ENCODE measurements at places on chromosomes 2 and 18. TPM values are rescaled to one million over a fixed set of nuclear protein-coding genes. Genes with fewer than 3 reads are reported as not detected.

GRCh38 chr2:158459161-158460003 lies 2.6 kb downstream of the PKP4 start:
- no peak for DNase-seq

- no peak for DNase-seq
These were observed 171.9 kb downstream of the STK39 start for GRCh38 chr2:168075446-168075845.

Gene SPC25
- 0.60 TPM for total RNA-seq

- peak; percentile 22 for DNase-seq
These were observed 309.4 kb upstream of the EPAS1 start for GRCh38 chr2:45987856-45988255.

- no peak for DNase-seq
These were observed 83.9 kb downstream of the INHBB start for GRCh38 chr2:120429586-120430500.

DNA sequence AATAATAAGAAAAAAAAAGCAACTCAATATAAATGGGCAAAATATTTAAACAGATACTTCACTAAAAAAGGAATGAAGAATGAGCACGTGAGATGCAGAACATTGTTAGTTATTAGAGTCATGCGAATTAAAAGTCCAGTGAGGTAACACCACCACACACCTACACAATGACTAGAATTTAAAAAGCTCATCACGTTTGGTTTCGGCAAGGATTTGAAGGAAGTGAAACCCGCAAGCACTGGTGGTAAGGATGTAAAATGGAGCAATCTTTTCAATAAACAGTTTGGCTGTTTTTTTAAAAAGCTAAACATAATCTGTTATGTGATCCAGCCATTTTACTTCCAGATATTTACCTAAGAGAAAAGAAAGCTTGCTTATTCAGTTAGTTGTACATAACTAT lies 1181.6 kb upstream of the CELF4 start:
- no peak for DNase-seq

GRCh38 chr2:234496835-234497593 lies at the start of gene ARL4C:
ARL4C (minus strand) TSS chr2:234497081; CDS start chr2:234496586, 495 bp downstream.
- peak; percentile 76 for DNase-seq

DNA sequence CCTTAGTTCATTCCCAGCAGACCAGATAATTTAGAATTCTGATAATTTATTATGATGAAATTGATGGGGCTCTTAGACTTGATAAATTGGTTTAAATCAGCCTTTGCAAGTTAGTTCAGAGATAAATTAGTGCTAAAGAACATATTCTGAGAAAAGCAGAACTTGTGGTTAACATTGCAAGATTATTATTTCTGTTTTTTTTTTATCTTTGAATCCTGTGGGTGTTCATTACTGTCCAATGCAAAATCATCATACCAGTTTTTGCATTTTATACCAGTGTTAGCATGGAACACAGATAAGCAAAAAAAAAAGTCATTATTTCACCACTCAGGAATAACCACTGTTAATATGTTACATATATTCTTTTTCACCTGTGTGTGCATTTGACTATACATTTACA lies 9.1 kb downstream of the SEPTIN2 start:
- no peak for DNase-seq

Gene OR6B2
- total RNA-seq = not detected

GRCh38 chr2:28901202-28901601 lies 6.7 kb downstream of the WDR43 start:
- no peak for DNase-seq

DNA sequence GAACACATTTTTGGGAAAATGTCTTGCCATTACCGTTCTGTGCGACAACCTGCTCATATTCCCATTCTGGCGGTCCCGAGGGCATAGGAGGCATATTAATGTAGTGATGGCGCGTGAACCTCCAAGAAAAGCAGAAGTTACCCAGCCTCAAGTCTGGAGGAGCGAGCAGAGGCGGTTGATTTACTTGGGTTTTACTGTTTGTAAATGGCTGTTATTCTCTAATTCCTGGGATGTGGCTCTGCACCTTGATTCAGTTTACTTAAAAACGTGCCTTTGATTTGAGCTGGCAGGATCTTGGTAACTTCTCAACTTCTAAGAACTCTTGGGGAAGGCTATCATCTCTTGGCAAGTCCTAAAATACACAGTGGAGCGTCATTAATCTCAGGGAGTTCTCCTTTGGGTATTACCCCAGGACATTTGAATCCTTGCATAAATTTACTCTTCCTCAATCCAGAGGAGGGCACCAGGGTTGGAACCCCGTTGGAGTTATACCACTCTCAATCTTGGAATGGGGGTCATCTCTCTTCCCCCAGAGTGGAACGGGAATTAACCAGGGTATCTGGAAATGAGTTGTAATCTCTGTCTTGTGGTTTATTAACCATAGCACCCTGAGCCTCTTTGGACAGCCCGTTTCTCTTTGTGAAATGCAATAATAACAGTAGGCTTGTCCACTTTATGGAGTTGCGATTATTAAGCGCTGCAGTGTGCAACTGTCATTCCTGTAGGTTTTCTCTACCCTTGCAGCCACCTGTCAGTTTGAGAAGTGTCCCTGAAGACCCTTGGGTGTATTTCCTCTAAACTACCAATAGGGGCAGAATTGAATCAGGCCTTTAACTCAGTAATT lies 2.1 kb downstream of the HK2 start:
- DNase-seq = no peak

DNA sequence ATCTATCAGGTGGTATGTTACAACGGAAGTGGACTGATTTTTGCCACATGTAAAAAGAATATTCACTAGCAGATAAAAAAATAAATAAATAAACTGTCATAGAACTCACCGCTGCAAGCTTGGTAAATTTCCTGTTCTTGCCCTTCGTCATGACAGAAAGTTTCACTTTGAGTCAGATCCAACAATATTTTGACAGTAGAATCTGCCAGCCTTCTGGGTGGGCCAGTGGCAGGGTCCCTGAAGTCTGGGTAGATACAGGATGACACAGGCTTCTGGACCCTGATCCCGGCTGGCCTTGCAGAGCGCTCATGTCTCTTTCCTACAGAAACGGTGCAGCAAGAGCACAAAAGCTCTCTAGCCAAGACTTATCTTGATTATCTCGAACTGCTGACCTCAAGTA lies 97.8 kb upstream of the PMAIP1 start:
- no peak for DNase-seq

- DNase-seq = peak; percentile 23
These were observed 157.4 kb downstream of the GLI2 start for GRCh38 chr2:120892967-120893667.

DNA sequence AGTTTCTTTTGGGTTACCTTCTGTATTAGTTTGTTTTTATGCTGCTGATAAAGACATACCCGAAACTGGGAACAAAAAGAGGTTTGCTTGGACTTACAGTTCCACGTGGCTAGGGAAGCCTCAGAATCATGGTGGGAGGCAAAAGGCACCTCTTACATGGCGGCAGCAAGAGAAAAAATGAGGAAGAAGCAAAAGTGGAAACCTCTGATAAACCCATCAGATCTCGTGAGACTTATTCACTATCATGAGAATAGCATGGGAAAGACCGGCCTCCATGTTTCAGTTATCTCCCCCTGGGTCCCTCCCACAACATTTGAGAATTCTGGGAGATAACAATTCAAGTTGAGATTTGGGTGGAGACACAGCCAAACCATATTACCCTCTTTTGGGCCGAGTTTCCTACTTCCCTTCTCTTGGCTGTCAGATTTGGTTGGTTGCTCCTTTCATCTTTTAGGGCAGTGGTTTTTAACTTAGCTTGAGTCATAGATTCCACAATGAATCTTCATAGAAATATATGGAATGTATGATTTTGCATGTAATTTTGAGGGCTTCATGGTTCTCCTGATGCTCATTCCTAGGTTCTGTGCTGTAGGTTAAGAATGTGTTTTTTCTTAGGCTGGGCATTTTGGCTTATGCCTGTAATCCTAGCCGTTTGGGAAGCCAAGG lies 44.2 kb downstream of the CEP192 start:
- no peak for DNase-seq

DNA sequence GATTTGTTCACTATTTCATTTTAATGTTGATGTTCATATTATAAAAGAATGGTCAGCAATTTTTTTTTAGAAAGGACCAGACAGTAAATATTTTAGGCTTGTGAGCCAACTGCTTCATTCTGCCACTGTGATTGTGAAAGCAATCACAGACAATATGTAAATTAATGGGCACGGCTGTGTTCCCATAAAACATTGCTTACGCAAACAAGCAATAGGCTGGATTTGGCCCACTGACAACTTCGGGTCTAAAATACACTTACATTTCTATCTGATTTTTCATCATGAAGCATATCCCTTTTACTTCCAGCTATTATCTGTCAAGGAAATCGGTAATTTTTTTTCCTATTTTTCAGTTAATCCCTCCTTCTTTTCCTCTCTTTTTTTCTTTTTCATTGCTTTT lies 182.2 kb upstream of the CDH2 start:
- DNase-seq = no peak

- DNase-seq = no peak
These were observed 304.8 kb downstream of the LRATD1 start for GRCh38 chr2:14937336-14937735.

DNA sequence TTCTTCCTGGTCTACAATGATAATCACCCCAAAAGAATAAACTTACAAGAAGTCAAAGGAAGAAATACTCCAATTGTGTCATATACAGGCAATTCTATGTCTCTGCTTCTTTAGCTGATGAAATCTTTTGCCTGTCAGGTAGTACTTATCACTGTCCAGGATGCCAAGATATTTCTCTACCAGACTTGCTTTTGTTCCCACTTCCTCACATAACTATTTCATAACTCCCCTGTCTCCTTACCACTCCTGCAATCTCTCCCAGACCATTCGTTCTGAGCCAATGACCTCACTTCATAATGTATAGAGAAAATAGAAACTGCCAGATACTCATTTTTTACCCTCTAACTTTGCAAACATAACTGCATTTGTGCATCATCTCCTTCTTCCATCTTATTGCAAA lies 39.1 kb downstream of the HNMT start:
- no peak for DNase-seq

DNA sequence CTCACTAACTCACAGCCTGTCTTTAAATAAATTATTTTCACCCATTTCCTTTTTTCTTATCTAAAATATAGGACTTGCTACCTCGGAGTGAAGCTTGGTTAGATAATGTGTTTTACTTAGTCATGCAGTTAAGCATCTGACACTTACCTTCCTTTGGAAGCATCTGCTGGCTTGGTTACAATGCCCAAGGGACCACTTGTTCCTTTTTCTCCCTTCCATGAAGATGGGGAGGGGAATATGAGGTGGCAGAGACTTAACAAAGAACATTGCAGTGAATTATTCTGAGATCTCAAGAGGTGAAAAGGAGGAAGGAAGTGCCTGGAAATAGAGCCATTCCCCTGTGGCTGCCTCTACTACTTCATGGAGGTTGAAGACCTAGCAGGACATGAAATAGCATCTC lies 145.4 kb upstream of the FOSL2 start:
- DNase-seq = no peak

Gene NYAP2
- total RNA-seq = not detected

DNA sequence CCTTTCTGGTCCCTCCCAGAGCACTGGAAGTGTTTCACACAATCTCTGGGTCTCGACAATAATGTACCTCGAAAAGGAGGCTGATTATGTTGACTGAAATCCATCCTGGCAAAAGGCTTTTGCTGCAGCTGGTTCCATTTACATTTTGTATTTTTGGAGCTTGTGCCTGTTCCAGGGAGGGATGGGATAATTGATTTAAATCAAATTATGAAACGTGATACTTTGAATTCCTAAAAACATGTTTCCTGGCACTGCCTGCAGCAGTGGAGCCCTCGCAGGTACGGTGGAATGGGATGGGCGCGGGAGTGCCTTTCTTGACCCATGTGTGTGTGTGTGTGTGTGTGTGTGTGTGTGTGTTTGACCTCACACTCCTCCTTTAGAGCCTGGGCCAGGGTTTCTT lies 455.5 kb upstream of the MEIS1 start:
- no peak for DNase-seq

- no peak for DNase-seq
These were observed 195.3 kb downstream of the FHOD3 start for GRCh38 chr18:36492604-36493329.

GRCh38 chr2:55805686-55806085 lies 112.0 kb upstream of the PNPT1 start:
- DNase-seq = no peak

GRCh38 chr2:107747964-107748583 lies 78.6 kb upstream of the RGPD4 start:
- no peak for DNase-seq

DNA sequence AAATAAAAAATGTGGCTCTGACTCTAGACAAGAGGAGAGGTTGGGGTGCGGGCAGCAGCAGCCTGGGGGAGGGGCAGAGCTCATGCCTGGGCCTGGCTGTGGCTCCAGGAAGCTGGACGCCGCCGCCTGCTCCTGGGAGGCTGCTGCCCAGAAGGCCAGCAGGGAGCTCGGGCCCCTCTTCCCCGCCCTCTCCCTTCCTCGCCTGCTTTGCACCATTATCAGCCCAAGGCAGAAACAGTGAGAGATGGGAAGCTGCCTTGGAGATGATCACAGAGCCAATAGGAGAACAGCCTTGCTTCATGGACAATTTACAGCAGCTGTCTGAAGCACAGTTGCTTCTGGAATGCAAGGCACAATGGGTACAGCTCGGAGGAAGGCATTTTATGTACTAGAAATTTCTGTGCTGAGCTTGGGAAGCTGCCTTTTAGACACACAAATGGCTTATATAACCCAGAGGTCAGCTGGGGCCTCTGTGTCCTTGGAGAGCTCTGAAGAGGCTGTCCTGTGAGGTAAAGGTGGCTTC lies 55.3 kb upstream of the AFF3 start:
- DNase-seq = peak; percentile 81

- no peak for DNase-seq
These were observed 91.6 kb downstream of the ASB1 start for GRCh38 chr2:238518172-238518820.

DNA sequence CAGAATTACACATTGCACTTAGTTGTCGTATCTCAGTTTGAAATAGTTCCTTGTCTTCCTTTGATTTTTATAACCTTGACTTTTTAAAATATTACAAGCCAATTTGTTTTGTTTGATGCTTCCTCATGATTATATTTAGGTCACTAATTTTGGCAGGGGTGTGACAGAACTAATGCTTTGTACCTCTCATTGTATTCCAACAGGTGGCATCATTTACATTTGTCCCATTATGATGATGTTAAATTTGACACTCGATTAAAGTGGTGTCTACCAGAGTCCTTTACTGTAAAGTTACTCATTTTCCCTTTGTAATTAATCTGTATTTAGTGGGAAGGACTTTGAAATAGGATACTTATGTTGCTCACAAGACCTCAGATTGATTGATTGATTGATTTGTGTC lies 21.5 kb upstream of the MFSD2B start:
- DNase-seq = no peak

Gene RALBP1
- total RNA-seq = 48.7 TPM

Gene CNRIP1
- total RNA-seq = 12.5 TPM

- no peak for DNase-seq
These were observed 33.4 kb downstream of the FBXO36 start for GRCh38 chr2:229955663-229956062.

Gene CCDC68
- 3.9 TPM for total RNA-seq

DNA sequence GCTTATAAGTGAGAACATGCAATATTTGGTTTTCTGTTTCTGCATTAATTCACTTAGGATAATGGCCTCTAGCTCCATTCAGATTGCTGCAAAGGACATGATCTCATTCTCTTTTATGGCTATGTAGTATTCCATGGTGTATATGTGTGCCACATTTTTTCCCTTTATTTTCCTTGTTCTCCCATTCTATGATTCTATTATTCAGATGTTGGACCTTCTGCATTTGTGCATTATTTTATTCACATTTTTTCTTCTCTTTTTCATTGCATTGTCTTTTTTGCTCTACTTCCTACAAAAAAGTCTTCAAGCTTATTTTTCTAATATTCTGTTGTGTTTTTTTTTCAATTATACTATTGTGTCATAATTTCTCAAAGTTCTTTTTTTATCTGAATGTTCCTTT lies 11.1 kb upstream of the ANTXR1 start:
- DNase-seq = no peak

GRCh38 chr18:6885992-6886796 lies 156.7 kb downstream of the ARHGAP28 start:
- DNase-seq = no peak

Measured in Right ventricle myocardium inferior (tissue), 1 donor.